ENCODE measurements at places on chromosomes 1 and 21.

DNA sequence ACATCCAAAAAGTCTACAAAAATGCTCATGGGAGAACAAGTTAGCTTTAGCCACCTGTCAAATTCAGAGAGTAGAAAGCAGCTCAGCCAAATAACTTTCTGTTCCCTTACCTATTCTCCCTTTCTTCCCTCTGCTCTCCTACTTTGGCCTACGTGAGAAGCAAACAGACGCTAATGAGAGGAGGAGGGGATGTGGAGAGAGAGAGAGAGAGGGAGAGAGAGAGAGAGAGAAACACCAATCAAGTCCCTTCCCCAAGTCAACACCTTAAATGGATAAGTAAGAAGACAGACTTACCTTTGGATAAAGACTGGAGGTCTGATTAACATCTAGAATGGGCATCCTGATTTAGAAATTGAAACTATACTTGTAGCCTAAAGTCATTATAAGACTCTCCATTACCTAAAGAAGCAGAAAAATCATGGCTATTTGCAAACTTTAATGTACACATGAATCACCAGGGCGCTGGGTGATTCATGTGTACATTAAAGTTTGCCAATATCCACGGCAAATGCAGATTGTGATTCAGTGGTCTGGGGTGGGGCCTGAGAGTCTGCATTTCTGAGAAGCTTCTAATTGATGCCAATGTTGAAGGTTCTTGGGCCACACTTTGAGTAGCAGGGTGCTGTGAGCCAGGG is 13.1 kb upstream of the DUSP12 start:
- no peak for DNase-seq

DNA sequence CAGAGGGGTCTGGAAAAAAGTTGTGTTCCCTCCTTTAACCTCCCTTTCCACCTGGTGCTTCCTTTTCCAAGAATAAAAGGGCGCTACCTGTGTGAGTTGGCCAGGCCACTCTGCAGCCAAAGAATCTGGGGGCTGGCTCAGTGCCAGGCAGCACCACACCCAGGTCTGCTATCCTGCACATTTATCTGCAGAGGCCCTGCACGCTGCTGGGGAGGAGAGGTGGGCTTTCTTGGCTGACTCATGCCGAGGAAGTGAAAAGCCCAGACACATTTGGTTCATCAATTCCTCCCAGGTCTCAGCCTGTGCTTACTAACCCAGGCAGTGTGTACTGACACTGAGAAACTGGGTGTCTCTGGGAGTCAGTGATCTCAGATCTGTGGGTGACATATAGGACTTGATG is 79.8 kb upstream of the F3 start:
- no peak for DNase-seq

- no peak for DNase-seq
These were observed 7.1 kb upstream of the PALMD start for GRCh38 chr1:99638853-99639252.

DNA sequence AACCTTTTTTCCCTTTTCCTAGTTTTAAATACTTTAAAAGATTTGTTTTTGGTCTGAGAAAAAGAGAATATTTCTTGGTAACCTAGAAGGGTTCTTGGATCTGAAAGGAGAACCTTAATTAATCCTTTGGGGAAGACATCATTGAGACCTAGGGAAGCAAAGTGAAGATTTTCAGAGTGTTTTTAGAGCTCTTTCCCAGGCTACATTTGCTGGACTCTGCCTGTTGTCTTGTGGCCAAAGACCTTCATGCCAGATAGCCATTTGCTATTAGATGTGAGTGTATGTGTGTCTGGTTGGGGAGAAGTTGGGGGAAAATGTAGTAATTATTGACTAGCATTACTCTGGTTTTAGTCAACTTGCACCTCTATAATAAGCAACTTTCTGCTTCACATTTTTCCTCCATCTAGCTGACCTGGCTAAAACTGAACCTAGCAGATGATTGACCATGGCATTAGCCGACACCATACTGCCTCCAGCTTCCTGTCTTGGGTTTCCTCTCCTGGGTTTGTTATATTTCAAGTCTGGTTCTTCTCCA is 239.1 kb downstream of the USP25 start:
- no peak for DNase-seq

GRCh38 chr1:171922999-171923398 is 81.7 kb downstream of the DNM3 start:
- no peak for DNase-seq
